ENCODE measurements at places on chromosomes 6 and 20.

GRCh38 chr6:24752917-24753492 lies 21.7 kb upstream of the GMNN start:
- DNase-seq: no peak

DNA sequence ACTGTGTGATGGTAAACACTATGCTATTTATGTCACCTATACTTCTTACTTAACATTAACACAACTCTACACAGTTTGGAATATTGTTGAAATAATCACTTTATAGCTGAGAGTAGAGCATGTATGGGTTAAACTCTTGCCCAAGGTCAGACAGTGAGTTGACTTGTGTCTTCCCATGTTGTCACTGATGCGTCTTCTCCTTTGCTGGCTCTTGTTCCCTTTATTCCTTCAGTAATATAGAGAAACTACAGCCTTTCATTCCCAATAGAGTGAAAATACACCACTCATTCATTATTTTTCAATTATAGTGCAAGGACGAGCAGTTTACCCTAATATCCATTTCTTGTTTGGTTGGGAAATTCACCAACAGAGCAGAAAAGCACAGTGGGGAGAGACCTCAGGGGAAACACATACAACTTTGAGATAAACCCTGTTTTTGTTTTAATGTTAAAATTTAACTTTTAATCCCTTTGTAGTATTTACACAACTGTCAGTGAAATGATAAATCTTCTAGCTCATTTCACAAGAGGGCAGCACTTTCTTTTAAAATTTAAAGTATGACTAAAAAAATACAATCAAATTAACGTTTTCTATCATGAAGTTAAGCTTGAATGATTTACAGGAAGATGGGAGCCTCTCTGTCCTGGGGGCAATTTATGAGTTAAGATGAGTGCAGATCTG lies 363.0 kb downstream of the UTRN start:
- DNase-seq: no peak

DNA sequence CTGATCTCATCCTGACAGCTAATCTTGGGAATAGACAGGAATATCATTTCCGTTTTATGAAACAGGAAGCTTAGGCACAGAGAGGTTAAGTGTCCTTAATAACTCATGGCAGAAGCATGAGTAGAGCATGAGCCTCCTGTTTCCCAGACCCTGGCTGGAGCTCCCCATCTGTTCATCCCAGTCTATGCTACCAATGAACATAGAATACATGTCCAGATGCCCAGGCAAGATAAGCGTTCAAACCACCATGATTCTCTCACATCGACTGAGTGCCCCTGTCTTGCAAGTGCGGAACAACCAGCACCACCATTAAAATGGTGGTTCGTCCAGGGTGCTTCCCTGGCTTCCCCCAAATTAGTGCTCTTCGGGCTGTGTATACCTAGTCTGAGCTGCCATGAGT lies 217.1 kb downstream of the FARS2 start:
- DNase-seq: no peak

DNA sequence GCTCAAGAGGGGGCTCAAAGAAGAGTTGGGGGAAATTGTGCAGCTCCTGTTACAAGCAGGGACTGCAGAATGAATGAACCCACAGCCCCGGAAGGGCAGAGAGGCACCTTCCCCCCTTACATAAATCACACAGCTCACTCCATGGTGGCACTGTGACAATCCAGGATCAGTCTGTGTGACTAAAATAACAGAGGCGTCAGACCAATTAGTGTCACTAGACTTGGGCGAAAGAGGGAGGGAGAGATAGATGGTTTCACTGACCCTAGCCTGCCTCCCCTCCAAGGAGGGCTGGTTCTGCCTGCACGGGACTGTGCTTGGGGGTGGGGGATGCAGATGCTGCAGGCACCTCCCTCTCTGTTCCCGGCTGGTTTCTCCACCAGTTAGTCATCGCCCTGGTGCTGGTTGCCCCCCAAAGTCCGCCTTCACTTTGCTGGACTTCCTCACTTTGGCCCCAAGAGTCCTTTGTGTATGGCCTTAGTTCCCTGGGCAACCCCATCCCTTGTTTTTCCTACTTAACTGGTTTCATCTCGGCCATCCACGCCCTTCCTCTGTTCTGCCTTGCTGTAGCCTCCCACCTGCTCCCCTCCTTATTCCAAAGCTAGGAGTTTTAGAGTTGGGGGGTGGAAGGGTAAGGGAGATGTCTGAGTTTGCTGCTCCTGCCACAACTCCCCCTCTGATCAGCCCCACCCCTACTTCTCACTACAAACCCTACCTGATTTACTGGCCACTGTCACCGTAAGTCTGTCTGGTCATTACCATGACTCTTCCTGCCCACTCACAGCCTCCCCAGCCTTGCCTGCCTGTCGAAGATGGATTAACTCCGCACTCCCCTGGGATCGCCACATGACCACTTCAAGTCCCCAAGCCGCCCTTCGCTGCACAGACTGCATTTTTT lies 17.7 kb downstream of the CCDC167 start:
- no peak for DNase-seq

DNA sequence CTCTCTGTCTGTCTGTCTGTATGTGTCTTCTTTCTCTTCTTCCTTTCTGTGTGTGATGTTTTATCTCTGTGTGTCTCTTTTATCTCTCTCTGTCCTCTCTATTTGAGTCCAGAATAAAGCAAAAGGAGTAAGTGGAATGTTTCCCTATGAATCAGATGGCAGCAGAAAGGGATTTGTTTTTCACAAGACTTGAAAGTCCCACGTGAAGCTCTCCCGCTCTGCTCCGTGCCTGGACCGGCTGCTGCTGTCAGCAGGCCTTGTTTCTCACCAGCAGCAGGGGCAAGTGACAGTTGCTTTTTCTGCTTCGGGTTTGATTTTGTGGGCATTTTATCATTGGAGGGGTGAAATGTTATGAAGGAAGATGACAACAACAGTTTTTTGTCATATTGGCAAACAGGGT lies 212.7 kb downstream of the PACRG start:
- DNase-seq: no peak

DNA sequence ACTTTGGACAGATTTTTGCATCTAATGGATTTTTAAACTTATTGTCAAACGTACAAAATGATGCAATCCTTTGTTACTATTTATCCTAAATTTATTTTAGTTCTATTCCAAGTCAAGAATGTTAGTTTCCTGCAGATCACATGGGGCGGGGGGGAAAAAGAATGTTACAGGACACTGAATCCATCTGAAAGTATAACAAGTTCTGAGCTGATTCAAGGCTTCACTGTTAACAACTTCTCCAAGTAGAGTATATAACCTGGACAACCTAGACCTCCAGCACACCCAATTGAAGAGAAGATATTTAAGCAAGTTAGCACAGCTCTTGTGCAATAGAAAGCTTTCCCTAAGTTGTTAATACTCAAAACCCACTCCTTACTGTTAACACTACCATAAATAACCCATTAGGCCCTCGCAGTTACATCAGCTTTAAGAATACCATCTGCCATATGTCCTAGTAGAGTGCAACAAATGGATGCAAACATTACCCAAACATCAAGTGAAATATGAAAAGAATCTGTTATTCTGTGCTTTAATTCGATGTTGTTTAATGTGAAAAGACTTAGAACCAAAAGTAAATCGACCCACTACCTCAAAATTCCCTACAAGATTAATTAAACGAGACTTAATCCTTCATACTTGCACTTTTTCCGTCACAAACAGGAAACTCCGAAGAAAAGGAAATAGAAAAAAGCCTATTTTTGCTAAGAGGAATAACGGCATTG lies 1.3 kb downstream of the SEC63 start:
- no peak for DNase-seq

DNA sequence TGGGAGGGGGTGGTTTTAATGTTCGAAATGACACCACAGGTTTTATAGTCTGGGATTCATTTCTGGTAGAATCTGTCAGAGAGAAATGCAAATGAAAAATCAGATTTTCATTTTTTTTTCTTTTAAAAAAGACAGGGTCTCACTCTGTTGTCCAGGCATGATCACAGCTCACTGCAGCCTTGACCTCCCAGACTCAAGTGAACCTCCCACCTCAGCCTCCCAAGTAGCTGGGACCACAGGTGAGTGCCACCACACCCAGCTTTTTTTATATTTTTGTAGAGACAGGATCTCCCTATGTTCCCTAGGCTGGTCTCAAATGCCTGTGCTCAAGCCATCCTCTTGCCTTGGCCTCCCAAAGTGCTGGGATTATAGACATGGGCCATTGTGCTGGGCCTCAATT lies 2.4 kb upstream of the ADNP start:
- no peak for DNase-seq

DNA sequence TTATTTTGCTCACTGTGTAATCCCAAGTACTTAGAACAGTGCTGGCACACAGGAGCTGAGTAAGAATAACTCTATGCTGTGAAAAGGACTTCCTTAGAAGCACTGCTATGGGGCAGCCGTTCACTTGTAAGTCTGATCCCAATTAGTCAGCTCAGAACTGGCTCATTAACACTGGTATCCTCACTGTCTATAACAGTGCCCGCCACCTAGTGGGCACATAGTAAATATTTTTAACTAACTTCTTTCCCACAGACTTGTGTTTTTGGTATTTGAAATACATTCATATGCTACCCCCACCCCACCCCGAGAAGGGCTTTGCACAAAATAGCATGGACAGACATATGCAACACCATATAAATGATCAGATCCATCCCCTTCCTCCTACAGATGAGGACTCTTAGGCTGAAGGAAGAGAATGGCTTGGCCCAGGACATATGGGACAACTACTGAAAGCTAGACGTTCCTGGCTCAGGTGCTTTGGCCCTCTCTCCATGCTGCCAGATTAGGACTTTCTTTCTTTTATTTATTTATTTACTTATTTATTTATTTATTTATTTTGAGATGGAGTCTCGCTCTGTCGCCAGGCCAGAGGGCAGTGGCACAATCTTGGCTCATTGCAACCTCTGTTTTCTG lies 47.1 kb downstream of the DST start:
- DNase-seq: peak; percentile 48

- DNase-seq: no peak
These were observed 108.8 kb downstream of the PPP1R14C start for GRCh38 chr6:150251566-150252186.

DNA sequence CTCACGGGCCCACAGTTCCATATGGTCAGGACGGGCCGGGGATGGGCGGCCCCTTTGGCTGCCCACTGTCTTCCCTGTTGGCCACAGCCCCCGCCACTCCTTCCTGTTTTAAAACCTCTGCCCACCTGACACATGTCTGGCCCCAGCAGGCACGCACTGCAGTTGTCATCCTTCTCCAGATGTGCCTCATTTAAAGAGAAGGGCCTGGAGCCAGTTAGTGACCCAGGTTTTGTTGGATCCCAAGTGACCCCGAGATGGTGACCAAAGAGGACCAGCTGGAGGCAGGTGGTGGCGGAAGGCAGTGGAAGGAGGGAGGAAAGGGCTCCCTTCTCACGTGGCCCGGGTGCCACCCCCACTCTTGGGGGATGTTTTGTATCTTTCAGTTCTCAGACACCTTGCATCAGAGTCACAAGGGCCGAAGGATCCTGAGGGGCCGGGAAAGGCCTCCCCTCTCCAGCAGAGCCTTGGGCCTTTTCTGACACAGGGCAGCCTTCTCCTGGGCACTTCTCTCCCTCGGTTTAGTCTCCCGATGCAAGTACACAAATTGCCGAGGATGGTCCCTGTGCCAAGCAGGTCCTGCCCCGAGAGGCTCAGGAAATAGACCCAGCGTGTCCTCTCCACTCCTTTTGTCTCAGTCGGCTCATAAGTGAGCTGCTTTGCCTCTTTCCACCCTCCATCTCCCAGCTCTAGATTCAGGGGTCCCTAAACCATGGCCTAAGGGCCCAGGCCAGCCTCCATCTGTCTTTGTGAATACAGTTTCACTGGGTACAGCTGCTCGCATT lies 117.6 kb downstream of the SULF2 start:
- DNase-seq: no peak

- peak; percentile 90 for DNase-seq
These were observed 3.8 kb downstream of the EFHC1 start for GRCh38 chr6:52423971-52424381.

DNA sequence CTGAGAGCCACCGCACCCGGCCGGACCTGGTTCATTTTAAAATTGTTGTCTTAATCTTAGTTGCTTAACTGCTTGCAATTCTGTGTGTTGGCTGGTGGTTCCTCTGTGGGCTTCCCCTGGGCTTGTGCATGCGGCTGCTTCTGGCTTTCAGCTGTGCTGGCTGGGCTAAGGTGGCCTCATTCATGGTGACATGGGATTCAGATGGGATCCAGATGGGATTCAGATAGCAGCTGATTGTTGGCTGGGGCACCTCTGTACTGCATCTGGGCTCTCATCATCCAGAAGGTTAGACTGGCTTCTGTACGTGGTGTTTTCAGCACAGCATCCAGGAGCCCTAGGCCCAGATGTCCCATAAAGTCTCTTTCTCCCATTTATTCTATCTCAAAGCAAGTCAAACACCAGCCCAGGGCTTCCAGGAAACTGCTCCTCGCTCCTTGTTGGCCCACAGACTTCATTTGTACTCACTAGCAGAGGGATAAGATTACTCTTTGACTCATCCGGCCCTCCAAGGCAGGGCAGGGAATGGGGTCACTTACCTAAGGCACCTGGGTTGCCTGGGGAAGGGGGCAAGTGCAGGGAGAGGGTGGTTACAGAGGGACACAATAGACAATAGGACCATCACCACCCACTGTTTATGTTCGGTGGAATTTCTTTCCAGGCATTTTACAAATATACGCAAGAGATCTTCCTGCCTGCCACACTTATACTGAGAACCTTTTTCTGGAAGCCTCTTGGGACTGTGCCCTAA lies 10.2 kb upstream of the PEDS1 start:
- DNase-seq: peak; percentile 34

DNA sequence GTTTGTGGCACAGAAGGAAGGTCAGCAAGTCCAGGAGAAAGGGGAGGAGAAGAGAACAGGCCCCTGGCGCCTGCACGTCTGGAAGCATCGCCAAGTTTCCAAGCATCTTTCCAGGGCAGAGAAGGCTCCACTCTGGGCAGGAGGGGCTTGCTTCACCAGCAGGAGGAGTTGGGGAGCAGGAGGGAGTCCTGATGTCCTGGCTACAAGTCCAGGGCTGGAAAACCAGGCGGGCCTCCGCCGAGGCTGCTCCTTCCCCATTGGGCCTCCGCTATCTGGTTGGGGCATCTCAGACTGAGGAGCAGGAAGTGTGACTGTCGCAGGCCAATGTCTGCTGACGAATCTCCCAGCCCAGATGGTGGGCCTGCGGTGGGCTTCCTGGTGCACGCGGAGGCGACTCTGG lies 421.9 kb downstream of the PREX1 start:
- DNase-seq: peak; percentile 89

DNA sequence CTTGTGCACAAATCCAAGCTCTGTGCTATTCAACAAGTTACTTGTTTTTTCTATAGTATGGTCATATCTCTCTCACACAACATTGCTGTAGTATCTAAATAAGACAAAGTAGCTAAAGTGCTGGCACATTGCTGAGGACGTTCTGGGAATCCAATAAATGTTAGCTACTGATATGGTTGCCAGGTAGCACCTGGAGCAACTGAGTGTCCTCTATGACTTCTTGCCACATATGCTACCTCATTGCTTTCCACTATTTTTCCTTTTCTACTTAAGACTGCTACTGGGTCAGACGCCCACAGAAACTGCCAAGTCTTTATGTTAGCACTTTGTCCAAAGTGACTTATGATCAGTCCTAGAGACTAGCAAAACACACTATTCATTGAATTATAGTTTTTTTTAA lies 85.3 kb downstream of the SYCP2 start:
- no peak for DNase-seq

Data from mesendoderm (in vitro differentiated cells).